ENCODE measurements at places on chromosomes 2 and 18. TPM values are rescaled to one million over a fixed set of nuclear protein-coding genes. Genes with fewer than 3 reads are reported as not detected.

Gene SOX11
- not detected for total RNA-seq

Gene SF3B1
- total RNA-seq = 124 TPM

Gene LHCGR
- not detected for total RNA-seq

Gene VWA3B
- not detected for total RNA-seq

Gene CHRNA1
- total RNA-seq = not detected

Gene MRPS5
- total RNA-seq = 71.3 TPM

Gene SLC38A11
- total RNA-seq = 0.03 TPM

Gene ADAM23
- total RNA-seq = 9.3 TPM

Gene GBX2
- total RNA-seq = 2.9 TPM

Gene ALK
- total RNA-seq = not detected

Gene TANK
- total RNA-seq = 43.7 TPM

Gene CFAP65
- total RNA-seq = 0.16 TPM

Gene TUBB6
- total RNA-seq = 191 TPM

Gene FSHR
- not detected for total RNA-seq

Gene PAIP2B
- total RNA-seq = 0.31 TPM

Gene FAM124B
- not detected for total RNA-seq

Gene PRKAG3
- not detected for total RNA-seq

Gene HDAC4
- 7.2 TPM for total RNA-seq

Gene AQP4
- total RNA-seq = not detected

Gene YPEL5
- 58.1 TPM for total RNA-seq

Gene PLEK
- total RNA-seq = not detected

Gene PLB1
- 2.6 TPM for total RNA-seq

All from A549 treated with Hydrocortisone at 1 μM for 4 hours (cell line).